ENCODE measurements at places on chromosomes 3 and 15.

GRCh38 chr15:73741321-73741836 lies 11.8 kb downstream of the INSYN1 start:
- DNase-seq = no peak

GRCh38 chr3:126472277-126473006 lies 3.2 kb downstream of the ZXDC start:
- DNase-seq = peak; percentile 34

- no peak for DNase-seq
Measured at GRCh38 chr3:190768891-190769290, 93.6 kb downstream of the GMNC start.

- DNase-seq = no peak
Measured at GRCh38 chr3:25781758-25782594, 1.3 kb downstream of the NGLY1 start.

DNA sequence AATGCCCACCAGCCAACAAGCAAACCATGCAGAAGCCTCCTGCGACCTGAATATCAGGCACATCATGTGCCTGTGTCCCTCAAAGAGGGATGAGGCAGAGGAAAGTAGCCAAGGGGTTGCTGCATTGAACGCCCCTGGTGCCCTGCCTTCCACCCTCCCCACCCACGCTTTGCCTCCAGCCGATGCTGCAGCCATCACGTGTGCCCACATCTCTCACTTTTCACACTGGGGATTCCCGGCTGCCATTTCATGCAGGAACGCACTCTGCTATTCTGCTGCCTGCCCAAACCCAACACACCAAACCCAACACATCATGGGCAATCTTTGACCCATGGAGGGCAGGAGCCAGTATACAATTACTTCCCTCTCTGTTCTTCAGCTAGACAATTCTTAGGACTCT lies 462.2 kb upstream of the PROK2 start:
- DNase-seq = no peak

- DNase-seq = peak; percentile 73
Measured at GRCh38 chr3:186614597-186615483, 2.0 kb downstream of the AHSG start.

All from hypothalamus (tissue), 51 donors.